CD4-positive, alpha-beta T cell treated with Interleukin-1 beta for 1 hour (primary cell): ENCODE measurements at places on chromosomes 16 and 17.

DNA sequence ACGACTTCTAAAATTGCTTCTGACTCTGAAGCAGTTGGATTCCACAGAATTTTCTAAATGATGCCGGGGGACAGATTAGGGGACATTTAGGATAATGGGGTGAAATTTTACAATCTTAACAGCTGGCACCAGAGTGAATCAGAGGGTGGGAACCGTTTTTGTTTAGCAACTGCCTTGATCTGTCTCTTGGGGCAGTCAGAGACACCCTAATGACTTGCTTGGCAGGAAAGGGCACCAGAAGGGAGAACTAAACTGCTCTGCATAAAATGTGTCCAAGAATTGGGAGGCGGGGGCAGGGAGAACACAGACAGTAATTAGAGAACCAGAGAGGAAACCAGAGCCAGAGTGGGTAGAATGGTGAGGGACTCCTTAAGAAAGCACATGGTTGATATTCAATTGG lies 6.1 kb upstream of the ABCC12 start:
- DNase-seq: no peak

DNA sequence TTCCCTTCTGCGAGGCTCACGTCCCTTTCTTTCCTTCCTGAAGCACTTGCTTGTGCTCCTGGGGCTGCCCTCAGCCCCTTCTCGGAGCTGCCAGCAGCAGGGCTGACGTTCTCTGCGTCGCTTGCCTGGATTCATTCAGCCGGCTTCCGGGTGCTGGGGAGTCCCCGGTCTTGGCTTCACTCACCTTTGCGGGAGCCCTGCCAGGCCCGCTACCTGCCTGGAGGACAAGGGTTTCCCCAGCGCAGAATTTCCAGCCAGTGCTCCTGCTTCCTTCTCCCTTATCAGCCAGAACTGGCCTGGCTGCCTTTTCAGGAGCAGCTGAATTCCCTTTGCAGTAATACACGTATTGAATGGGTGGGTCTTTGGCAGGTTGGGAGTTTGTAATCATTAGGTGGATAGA lies 22.1 kb upstream of the IL17C start:
- no peak for DNase-seq

DNA sequence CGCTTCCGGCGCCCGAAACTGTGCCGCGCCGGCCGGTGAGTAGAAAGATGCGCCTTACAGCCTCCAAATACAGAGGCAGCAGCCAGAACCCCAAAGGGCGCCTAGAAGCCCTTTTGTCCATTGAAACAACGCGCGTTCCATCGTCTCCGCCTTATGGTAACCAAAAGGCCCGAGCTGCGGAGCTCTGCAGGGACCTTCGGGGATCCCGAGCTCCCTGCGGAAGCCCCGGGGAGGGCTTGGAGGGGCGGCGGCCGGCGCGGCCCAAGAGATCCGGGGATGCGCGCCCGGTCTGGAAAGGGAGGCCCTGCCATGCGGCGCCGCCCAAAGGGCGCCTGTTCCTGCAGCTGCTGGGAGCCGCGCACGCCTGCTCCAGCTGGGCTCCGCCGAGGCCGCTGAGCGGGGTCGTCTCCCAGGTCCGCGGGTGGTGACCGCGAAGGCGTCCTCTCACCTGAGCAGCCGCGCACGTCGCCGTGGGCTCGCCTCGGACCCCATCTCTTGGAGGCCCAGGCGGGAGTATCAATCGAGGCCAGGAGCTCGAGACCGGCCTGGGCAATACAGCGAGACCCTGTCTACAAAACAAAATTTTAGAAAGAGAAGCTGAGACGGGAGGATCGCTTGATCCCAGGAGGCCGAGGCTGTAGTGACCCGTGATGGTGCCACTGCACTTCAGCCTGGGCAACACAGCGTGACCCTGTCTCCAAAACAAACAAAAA lies 742 bp upstream of the FBXO31 start:
- no peak for DNase-seq

GRCh38 chr17:73340093-73340596 lies 28.3 kb upstream of the CDC42EP4 start:
- peak; percentile 69 for DNase-seq

GRCh38 chr17:59897090-59897489 lies 4.2 kb downstream of the RPS6KB1 start:
- no peak for DNase-seq

DNA sequence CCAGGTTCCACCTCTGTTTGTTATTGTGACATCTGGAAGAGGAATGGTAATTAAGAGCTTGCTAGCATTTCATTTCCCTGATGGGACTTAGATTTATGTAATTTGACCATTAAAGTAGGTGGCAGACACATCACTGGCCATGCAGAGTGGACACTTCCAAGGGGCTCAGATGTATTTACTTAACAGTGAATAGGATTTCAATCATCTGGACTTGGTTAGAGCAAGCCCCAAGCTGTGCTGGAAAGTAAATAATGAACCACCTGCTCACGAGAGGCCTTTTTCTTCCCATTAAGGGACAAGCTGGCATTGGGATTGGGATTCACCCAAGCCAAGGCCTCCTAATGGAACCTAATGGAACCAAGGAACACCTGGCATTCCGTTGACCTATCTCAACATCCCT lies 395.3 kb downstream of the HS3ST4 start:
- DNase-seq: no peak

DNA sequence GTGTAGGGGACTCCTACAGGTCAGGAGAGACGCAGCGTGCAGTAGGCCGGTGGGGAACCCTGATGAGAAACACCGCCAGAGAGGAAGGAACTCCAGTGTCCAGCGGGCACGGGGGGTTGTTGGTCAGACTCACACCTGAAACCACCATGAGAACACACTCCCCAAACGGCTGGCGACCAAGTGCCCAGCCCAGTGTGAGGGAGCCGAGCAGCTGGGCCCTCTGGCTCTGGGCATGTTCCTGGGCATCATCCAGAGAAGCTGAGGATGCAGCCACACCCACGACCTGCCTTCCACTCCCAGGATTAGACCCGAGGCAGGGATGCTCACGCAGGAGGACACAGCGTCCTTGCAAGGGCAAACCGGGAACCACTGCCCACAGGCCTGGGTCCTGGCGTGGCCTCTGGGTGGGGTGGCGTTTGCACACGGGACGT lies 108.3 kb upstream of the ZNF750 start:
- DNase-seq: no peak

- DNase-seq: no peak
These were observed 2.5 kb downstream of the LGALS9 start for GRCh38 chr17:27633312-27634025.

DNA sequence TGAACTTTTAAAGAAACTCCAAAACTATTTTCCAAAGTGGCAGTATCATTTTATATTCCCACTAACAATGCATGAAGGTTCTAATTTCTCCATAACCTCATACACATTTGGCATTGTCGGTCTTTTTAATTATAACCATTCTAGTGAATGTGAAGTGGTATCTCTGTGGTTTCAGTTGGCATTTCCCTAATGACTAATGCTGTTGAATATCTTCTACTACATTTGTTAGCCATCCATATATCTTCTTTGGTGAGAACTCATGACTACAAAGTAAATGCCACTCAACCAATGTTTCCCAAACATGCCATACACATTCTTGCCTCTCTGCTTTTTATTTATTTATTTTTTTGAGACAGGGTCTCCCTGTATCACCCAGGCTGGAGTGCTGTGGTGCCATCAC lies 31.7 kb upstream of the TAOK1 start:
- no peak for DNase-seq

DNA sequence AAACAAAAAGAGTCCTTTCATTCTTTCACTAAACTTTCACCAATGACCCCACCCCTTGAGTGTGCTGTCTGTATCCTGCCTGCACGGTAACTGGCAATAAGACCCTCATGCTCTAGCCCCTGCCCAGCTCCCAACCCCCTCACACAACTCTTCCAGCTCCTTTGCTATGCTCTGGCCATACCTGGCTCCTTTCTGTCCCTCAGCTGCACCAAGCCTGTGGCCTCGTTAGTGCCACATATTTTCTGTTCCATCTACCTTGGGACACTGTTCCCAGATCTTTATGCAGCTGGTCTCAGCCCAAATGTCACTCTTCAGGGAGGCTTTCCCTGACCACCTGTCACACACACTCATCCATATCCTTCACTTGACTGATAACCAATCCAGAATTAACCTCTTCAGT lies 47.3 kb downstream of the C16orf82 start:
- DNase-seq: no peak

DNA sequence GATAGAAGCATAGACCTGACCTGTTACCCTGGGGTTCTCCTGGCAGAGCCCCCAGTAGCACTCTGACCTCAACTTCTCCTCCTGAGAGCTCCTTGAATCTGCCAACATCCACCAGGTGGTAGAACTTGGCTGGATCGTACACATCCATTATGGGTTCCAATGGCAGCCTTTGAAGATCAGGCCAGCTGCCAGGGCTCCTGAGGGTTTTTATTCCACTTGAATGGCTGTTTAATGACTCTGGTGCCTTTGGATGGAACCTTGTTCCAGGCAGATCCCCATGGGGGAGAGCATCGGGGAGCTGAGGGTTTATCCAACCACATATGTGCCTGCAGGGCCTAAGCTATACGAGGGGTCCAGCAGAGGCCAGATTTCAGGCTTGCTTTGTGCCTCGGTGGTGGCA lies 47.1 kb upstream of the CLEC19A start:
- DNase-seq: no peak

- DNase-seq: no peak
These were observed 79.8 kb upstream of the TMEM132E start for GRCh38 chr17:34499576-34499975.

GRCh38 chr17:66714046-66715023 lies 120.6 kb upstream of the CACNG5 start:
- no peak for DNase-seq

DNA sequence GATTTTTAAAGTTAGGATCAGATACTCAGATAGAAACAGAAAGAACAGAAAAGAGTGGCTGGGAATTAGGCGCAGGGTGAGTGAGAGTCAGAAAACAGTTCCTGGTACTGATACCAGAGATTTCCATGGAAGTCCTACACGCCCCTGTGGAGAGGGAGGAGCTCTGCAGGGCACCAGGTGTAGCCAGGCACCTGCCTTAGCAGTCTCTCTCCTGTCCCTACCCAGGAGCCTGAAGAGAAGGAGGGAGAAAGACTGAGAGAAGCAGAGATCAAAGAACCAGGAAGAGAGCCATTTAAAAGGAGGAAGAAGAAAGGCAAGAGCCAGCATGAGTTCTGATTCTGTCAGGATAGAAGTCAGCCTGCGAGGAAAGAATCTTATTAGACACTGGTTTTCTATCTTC lies 65.0 kb downstream of the CBLN1 start:
- no peak for DNase-seq

GRCh38 chr17:57957120-57957850 lies 2.1 kb upstream of the CUEDC1 start:
- no peak for DNase-seq
